ENCODE measurements at places on chromosomes 13 and 19.

DNA sequence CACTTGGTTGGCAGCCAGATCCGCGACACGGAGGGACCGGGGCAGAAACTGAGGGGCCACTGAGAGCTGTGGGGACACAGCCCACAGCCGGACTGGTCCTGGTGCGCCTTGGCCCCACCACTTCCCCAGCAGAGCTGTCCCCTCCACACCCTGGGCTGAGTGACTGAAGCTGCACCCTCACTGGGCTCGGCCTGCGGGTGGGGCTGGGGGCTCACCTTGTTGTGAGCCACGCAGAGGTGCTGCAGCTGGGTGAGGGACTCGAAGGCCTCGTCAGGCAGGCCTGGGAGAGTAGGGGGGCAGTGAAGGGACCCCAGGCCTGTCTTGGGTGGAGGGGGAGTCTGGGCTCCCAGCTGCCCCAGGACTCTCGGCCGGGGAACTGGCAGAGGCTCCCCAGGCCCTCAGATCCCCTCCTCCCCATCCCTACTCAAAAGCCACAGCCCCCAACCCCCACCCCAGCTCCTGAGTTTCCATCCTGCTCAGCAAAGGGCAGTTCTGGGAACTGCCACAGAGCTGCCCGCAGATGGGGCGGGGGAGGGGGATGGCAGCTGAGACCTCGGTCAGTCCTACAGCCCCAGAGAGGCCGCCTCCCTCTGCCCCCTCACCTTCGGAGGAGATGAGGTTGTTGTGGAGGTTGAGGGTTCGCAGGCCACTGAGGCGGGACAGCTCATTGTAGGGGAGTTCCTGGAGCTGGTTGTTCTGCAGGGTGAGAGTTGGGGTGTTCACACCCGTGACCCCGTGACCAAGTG, 2.3 kb downstream of the PODNL1 start:
- no peak for DNase-seq

GRCh38 chr13:112902101-112902651, 66.8 kb upstream of the MCF2L start:
- DNase-seq: no peak

DNA sequence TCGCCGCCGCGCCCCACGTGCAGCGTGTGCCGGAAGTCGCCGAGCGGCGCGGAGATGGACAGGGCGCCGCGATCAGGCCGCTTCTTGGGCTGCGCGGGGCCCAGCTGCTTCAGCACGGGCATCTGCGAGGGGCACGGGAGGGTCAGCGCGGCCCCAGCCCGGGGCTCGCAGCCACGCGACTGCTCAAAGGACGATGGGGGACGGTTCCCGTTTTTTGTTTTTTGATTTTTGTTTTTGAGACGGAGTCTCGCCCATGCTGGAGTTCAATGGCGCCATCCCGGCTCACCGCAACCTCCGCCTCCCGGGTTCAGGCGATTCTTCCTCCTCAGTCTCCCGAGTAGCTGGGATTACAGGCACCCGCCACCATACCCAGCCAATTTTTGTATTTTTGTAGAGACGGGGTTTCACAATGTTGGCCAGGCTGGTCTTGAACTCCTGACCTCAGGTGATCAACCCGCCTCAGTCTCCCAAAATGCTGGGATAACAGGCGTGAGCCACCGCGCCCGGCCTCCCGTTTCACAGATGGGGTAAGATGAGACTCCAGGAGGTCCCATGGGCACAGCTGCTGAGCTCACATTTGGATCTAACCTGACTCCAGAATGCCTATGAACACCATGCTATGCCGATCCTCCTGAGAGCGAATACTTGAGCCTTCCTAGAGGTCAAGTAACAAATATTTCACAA, 2.0 kb upstream of the LENG9 start:
- DNase-seq: no peak

DNA sequence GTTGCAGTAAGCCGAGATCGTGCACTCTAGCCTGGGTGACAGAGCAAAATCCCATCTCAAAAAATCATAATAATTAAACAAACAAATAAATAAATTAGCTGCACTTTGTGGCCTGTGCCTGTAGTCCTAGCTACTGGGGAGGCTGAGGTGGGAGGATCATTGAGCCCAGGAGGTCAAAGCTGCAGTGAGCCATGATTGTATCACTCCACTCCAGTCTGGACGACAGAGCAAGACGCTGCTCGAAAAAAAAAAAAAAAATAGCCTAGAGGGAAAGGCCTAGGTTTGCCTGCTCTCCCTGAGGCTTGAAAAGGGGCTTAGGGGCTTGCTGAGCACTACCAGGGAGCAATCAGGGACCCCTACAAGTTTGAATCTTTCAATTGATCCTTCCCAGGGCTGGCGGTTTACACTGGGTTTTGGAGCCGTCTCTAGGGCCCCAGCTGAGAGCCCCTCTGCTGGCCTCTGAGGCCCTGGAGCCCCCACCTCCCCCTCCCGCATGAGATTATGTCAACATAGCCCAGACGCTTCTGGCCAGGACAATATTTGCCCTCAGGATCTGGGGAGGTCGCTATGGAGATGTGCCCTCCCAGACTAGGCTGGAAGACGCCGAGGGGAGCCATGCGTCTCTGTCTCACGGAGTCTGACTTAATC, 10.4 kb upstream of the GIPR start:
- no peak for DNase-seq

DNA sequence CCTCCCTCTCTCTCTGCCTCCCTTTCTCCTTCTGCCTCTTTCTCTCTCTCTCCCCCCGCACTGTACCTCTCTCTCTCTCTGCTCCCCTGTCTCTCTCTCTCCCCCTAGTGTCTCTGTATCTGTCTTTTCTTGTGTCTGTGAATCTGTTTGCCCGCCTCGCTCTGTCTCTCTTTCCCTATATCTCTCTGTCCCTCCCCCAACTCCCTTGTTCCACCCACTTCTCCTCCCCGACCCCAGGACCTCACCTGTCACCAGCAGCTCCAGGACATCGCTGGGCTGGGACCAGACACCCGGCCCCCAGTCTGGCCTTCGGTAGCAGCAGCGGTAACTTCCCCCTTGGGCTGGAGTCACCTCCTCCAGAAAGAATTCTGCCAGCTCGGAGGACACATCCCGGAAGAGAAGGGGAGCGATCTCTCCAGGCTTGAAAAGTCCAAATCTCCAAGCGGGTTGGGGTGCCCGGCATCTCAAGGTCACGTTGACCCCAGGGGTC, 3.9 kb downstream of the OSCAR start:
- DNase-seq: no peak
